ENCODE measurements at places on chromosomes 6 and 20. TPM values are rescaled to one million over a fixed set of nuclear protein-coding genes. Genes with fewer than 3 reads are reported as not detected.

RTF2 gene
- 91.2 TPM for total RNA-seq

PDE7B gene
- 18.4 TPM for total RNA-seq

SEMG1 gene
- not detected for total RNA-seq

KIF25 gene
- total RNA-seq: not detected

ZFP57 gene
- 3.0 TPM for total RNA-seq

MED23 gene
- total RNA-seq: 37.7 TPM

EEF1E1 gene
- total RNA-seq: 31.6 TPM

E2F1 gene
- 2.0 TPM for total RNA-seq

TFAP2C gene
- 12.5 TPM for total RNA-seq

DNA sequence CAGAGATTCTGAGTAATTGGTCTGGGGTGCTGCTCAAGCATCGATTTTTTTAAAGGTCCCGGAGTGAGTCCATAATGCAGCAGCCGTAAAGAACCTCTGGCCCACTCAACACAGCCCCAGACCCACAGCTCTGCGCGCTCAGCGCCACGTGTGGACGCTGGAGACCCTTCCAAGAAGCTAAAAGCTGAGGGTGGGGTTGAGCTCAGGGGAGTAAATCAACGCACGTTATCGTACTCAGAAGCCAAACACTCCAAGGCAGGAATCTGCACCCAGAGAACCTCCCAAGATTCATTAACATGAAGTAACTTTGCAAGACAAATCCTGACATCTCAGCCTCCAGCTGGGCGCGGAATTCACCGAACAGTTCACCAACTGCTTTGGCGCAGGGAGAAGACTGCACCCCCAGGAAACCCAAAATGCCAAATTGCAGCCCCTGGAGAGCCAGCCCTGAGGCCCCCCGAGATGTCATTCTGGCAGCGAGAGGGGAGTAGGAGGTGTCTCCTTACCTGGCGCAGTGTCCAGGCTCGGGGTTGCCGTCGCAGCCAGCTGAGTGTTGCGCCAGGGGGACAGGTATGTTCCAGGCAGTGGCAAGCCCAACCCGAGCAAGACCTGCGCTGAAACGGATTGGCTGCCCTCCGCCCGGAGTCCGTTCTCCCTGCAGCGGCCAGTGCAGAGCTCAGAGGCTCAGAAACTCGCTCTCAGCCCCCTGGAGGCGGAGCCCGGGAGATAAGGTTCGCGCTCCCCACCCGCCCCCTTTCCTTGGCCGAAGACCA lies at the start of gene COL21A1:
Gene COL21A1 (minus strand): TSS at position 700 of the 773 bp plus-strand sequence. CDS start 64,962 bp downstream, outside the sequence.
- DNase-seq: peak; percentile 67

- DNase-seq: no peak
Measured at GRCh38 chr20:51412333-51412871, 130.1 kb downstream of the NFATC2 start.

DNA sequence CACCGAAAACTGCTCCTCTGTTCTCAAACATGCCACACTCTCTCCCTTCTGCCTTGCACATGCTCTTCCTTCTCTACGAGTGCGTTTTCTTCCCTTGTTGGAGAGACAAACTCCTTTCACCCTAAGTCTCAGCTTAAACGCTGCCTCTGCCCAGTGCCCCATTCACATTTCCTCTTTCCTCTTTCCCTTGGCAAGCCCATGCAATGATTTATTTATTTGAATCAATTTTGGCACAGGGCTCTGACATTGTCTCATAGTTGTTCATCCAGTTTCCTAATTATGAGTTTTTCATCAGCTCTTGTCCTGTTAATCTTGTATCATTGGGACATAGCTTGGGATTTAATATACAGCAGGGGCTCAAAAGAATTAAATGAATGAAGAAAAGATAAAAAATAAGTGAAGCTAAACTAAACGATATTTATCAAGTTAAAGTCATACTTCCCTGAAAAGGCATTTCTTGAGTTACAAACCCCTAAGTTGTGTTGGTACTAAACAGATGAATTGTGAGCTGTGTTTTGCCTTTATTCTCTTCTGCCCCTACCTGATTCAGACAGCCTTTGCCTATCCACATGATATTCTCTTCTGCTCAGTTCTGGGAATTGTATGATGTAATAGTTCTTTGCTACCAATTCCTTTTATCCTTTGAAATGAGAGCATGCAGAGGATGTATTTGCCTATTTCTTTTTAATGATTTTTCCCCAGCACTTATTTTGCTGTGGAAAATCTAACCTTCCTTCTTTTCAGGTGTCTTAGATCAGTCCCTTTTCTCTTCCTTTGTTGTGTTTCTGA lies 704.4 kb downstream of the UTRN start:
- no peak for DNase-seq

DNA sequence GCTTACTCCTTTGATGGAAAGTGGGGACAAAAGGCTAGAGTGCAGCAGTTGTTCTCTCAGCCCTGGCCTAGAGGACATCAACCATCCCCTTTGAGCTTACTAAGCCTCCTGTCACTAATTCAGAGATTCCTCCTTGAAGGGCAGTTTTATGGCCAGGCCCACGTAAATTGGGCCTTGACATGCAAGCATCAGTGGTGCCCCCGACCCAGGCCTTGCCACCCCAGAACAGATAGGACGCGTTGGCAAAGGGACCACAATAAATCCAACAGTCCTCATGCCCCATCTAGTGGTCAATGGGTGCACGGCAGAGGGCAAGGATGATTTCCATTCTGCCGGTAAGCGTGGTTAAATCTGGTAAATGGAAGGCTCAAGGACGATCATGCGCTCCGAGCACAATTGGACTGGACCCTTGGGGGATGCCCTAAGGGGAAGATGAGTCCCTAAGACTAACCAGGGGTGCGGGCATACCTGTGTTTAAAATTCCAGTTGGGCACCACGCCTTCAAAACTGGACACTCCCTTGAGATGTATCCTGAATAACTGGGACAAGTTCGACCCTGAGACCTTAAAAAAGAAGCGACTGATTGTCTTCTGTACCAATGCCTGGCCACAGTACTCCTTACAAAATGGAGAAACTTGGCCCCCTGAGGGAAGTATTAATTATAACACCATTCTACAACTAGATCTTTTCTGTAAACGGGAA lies 32.6 kb downstream of the CEP85L start:
- peak; percentile 63 for DNase-seq

GRCh38 chr20:16695628-16696027 lies 34.2 kb upstream of the SNRPB2 start:
- DNase-seq: no peak

- DNase-seq: no peak
Measured at GRCh38 chr20:1663917-1664316, 6.3 kb upstream of the SIRPG start.

DNA sequence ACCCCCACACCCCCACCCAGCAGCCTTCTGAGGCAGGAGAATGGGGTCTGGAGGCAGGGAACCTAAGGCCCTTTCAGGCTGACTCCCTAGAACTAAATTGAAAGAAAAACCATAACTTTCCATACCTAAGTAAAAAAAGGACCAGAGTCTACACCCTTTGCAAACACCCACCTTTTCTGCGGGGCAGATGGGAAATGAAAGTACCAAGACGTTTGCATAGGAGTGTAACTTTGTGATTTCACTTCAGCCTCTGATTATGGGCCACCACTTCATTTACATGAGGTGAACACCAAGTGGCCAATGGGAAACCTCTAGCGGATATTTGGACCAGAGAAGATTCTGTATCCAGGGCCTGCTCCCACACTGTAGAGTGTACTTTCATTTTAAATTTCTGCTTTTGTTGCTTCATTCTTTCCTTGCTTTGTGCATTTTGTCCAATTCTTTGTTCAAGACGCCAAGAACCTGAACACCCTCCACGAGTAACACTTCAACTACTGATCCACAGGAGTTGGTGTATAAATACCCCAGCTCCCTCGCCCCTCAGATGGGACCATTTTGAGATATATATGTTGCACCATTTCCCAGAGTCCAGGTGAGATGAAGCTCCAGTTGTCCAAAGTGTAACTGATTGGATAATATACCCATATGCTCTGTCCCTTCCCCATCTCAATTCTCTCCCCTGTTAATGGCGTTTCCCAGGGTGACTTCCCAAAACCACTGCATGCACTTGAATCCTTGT lies 18.9 kb upstream of the SRSF6 start:
- DNase-seq: no peak

DNA sequence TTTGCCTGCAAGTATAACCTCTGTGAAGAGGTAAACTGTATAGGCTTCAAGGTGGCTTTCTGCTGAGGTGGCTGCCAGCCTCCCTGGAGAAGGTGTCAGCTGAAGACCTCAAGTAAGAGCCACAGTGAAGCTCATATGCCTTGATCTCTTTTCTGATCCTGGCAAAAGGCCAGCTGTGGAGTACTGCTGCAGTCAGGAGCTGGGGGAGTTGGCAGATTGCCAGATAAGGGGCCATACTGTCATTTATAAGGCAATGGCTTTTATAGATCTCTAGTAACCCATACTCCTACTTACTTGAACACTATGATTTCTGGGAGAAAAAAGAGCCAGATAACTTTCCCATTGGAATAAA lies 8.8 kb upstream of the CEP85L start:
- DNase-seq: no peak

DNA sequence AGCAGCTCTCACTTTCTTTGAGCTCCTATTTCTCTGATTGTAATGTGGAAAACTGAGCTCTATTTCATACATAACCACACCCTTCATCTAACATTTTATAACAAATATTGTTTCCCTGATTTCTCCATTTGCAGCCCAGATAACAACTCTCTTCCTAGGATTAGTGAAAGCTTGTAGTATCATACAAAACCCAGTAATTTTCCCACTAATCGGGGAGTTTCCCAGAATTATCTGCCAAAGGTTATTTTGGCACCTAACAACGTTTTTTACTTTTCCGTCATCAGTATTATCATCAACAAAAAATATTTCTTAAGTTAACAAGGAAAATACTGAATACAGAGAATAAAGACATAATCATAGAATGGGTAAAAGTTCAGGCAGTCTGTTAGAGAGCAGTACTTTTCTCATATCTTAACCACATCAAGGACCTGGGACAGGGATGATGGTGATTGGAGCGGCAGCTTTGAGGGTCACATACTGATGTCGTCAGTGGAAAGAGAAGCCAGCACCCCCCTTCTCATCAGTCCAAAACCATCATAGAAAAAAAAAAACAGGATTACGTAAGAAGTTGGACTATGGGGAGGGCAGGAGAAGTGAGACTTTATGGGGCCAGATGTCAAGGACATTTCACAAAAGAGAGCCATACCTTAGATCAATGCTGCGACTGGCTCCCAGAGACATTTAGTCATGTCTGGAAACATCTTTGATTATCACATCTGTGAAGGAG lies 166.1 kb upstream of the TNFAIP3 start:
- no peak for DNase-seq

- no peak for DNase-seq
Measured at GRCh38 chr6:81842254-81842653, 89.8 kb upstream of the TENT5A start.

- no peak for DNase-seq
Measured at GRCh38 chr6:82178077-82178758, 69.3 kb downstream of the IBTK start.

DNA sequence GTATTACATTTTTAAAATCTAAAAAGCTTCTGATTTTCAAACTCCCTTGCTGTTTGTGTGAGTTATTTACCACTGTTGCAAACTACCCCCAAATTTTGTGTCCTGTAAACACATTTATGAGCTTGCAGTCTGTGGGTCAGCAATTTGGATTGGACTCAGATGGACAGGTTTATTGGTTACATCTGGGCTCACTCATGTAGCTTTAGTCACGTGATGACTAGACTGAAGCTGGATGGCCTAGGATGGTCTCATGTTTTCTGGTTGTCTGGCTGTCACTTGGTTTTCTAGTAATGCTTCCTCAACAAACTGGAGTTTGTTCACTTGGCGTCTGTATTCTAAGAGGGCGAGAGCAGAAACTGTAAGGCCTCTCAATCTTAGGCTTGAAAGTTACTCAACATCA lies 12.2 kb upstream of the C6orf58 start:
- DNase-seq: no peak

GRCh38 chr6:154583546-154584188 lies 73.2 kb upstream of the CNKSR3 start:
- no peak for DNase-seq

- DNase-seq: no peak
Measured at GRCh38 chr6:131784561-131784960, 23.3 kb upstream of the ENPP1 start.

- DNase-seq: no peak
Measured at GRCh38 chr6:52317211-52317610, 32.7 kb upstream of the MCM3 start.

Measured in ureter (tissue), 1 donor.